ENCODE measurements at places on chromosomes 2 and 18. TPM values are rescaled to one million over a fixed set of nuclear protein-coding genes. Genes with fewer than 3 reads are reported as not detected.

DNA sequence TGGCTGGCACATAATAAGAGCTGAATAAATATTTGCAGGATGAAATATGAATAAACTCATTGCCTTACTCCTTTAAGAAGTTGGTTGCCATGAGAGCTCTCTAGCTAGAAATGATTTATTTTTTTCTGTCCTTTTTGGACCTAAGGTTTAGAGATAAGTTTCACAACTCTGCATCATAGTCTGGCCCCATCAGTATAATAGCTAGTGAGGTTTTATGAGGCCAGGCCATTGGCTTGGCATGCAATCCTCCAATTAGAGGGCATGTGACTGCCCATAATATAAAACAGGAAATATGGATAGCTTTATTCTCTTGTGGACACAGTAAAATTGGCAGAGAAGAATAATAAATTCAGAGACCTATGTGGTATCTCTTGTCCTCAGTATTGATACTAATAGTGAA lies 26.2 kb upstream of the INSIG2 start:
- no peak for DNase-seq

DNA sequence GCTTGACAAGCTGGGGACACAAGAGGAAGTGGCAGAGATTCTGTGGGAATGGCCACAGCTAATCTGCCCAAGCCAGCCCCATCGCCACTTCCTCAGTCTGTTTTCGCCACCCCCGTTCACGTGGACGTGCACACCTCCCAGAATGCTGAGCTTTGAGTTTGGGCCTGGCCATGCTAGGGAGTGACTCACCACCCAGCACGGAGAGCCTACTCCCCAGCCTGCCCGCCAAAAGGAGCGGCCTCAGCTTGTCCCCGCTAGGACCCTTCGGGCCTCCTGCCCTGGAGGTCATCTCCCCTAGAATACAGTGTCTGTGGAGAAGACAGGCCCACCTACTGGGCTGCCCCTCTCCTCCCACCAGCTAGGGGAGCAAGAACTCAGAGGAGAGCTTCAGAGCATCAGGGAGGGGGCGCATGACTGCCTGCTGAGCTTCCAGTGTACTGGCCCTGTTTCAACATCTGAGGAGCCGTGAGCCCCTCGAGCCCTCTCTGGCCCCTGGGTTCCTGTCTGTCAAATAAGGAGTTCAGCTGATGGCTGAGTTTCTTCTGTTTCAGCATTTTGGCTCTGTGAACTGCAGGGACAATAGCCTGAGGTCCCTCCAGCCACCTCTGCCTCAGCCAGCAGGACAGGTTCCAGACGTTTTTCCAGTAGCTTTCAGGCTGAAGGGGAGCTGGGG lies 5.1 kb downstream of the SLC35F6 start:
- DNase-seq: peak; percentile 66

DNA sequence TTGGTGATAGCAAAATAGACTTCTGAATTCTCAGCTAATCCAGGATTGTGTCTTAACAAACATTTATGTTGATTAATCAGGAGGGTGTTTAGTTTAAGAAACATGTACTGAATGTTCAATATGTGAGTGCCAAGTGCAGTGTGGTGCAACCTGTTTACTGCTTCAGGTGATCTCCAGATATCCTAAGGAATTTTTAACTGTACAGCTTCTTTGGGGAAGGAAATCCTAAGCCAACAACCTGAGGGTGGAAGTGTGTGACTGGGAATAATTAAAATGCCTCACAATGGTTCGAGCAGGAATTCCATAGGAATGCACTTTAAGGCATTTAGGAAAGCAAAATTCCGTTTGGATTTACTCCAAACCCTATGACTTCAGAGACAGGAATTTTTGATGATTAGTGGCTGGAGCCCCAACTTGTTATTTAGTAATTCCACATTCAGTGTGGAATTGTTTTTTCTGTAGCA lies 16.4 kb downstream of the CRIM1 start:
- DNase-seq: no peak

DNA sequence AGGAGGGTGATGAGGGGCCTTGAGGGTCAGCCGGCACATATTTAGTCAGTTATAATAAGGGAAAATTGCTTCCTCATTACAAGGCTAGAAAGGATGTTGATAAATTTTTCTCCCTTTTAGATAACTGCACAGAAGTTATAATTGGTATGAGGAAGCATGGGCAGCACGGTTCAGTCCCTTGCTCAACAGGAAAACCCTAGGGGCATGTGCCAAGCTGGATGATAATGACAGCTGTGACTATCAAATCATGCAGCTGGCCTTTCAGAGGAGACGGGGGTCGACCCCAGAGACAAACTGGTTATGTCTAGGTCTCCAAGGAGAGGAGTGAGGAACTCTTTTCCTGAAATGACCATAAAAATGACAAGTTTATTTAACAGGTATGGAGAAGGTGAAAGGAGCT lies 448.1 kb upstream of the VRK2 start:
- no peak for DNase-seq

DNA sequence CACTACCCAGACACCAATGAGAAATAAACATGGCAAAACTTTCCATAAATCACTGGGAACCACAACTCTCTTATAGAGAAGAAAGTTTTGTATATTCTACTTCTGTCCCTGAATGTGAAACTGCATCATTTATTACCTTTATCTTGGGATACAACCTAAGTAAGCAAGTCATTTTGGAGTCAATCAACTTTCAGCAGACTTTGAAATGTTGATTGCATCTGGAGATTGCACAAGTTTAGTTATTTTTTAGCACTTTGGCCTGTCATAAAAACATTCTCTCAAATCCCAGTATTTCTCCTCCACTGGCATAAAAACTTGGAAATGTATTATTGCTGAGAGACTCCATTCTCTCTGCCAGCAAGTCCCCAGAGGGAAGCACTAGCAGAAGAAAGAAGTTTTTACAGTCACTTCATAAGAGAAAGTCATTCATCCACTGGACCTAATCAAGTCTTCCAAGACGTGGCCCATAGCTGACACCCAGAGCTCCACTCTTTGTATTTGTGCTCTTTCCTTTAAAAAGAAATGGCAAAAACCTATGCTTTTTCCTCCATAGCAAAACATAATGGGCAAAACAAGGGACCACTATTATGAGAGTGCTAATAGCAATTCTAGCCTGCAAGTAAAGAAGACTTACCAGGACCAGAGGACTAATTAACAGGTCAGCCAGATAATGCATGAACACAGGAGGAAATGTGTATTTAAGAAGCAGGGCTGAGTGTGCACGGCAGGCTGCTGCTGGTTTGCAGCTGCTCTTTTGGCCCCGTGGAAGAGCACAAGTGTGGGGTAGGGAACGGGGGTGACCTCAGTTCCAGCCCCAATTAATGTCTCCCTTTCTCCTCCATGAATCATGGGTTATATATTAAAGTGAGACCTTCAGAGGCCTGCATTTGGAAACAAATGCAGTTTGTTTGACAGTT lies 171.5 kb downstream of the INO80D start:
- DNase-seq: no peak

- DNase-seq: no peak
Measured at GRCh38 chr2:10073706-10074105, 6.5 kb downstream of the CYS1 start.

- no peak for DNase-seq
Measured at GRCh38 chr2:159895258-159896065, 97.5 kb upstream of the CD302 start.

DNA sequence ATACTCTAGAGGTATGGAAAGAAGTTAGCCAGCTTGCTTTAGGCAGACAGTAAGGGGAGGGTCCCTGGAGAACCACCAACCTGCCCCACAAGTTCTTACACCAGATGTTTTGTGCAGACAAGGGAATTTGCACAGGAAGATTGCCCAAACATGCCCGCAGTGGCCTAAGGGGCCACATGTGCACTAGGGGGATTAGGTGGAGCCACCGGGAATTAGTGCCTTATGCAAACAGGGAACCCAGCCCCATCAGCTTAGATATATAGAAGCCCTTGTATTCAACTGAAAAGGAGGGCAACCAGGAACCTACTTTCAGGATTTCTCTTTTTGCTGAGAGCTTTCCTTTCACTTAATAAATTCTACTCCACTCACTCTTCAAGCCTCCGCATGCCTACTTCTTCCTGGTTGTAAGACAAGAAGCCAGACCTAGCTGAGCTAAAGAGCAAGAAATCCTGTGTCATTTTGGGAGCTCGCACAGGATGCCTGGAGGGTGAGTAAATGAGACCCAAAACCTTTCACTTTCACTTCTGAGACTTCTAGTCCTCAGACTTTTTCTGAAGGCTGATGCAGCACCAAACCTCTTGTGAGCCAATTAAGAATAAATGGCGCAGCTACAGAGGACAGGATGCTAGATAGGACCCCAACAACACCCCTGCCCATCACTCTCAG lies 146.3 kb downstream of the GCA start:
- DNase-seq: no peak

GRCh38 chr2:111148225-111148873 lies 27.6 kb downstream of the BCL2L11 start:
- DNase-seq: no peak

DNA sequence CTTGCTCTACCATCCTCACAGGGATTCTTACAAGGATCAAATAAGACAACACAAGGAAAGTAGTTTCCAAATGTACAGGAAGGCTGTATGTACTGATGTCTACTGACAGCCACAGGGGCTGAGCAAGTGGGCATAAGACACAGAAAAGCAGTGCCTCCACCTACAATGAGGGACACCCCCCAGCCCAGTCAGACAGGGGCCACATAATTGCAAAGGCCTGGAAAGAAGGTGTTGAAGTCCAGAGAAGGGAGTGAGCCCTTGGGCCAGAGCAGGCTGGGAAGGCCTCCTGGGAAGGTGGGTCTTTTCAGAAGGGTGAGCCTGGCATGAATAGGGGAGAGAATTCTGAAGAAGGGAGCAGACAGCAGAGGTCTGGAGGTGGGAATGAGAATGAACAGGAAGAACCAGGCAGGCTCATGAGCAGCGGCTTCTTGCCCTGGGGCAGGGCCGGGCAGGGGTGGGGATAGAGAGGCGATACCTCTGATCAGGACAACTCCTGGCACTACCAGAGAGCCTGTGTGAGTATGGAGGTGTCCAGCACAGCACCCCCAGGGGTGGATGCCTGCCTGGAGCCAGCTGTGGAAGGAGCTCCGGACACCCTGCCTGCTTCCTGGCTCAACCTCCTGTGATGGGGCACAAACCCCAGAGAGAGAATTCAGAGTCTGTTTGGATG lies 30.1 kb downstream of the HS1BP3 start:
- no peak for DNase-seq

GRCh38 chr18:51171625-51172259 lies 25.7 kb downstream of the MEX3C start:
- DNase-seq: no peak

- no peak for DNase-seq
Measured at GRCh38 chr2:124081154-124081716, 56.1 kb downstream of the CNTNAP5 start.

- no peak for DNase-seq
Measured at GRCh38 chr2:35503311-35503710, 852.3 kb upstream of the CRIM1 start.

DNA sequence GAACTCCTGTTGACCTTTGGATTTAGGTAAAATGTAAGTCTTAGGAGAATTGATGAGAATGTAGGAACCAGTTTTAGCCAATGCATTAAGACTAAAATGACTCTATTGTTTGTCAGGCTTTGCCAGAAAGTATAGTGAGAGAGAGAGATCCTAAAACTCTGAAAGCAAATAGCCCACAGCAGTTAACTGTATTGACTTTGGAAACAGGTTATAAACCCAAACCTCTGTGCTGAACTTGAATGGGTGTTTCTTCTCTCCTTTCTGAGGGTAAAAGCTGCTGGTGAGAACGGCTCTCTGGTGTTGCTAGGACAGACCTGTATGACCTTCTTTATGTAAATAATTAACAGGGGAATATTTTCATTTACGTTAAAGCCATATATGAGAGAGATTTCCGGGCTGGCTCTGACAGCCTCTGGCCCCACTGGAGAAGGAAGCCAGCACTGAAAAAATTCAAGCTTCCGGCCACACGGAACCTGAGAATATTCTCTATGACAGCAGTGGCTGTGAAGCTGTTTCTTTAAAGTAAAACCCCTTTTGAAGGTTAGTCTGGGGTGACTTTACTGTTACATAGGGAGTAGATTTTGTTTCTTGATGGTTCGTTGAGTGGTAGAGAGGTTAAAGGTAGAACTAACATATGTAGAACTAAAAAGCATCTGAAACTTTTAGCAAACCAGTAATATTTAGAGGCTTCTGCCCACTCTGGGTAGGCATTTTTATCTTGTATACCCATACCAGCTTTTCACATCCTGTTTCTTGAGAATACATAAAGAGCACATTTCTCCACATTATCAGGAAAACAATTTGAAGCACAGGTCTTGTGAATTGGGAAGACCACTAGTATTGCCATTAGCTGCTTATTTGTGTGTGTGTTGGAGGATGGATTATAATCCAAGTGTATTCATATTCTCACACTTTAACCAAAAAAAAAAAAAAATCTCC lies 123.8 kb downstream of the SPTBN1 start:
- DNase-seq: no peak

DNA sequence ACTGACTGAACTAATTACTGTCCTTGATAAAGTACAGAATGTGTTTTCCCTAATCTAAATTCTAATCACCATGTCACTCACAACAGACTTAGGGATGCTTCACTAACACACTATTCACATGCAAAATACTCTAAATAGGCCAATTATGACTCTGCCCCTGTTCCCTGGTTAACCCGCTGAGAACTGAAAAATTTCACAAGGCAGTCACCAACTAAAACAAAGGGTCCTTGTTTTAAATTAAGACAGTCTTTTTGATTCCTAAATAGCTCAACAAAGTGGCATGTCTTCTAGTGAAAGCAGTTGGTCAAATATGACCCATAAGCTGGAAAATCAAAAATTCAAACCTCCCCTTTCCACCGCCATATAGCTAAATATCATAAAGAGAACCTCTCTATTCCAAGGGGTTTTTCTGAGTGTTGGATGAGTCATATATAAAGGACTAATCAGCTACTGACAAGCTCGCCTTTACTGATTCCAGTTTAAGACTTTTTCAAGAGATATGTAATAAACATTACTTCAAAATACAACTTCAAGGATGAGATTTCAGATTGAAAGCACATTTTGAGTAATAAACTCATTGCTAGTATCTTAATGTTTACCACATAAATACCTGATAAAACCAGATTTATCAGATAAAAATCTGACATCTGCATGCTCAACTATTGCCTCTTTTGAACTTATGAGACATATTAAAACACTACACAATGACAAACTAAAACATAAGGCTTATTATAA lies 235.8 kb downstream of the TCF4 start:
- no peak for DNase-seq

GRCh38 chr2:46460241-46460921 lies 19.0 kb upstream of the TMEM247 start:
- peak; percentile 69 for DNase-seq

- no peak for DNase-seq
Measured at GRCh38 chr18:6505498-6505875, 90.8 kb upstream of the L3MBTL4 start.

GRCh38 chr2:160381425-160381951 lies 112.1 kb downstream of the RBMS1 start:
- DNase-seq: no peak

GRCh38 chr2:179809606-179810005 lies 51.8 kb downstream of the ZNF385B start:
- no peak for DNase-seq

The EIF5B gene
- polyA plus RNA-seq: 176 TPM

The CCNT2 gene
- 4.7 TPM for polyA plus RNA-seq

The CYP27A1 gene
- 9.1 TPM for polyA plus RNA-seq

The HMSD gene
- not detected for polyA plus RNA-seq

The LIPG gene
- 3.1 TPM for polyA plus RNA-seq

The TMEM237 gene
- polyA plus RNA-seq: 9.0 TPM

The SLC9A4 gene
- not detected for polyA plus RNA-seq

The PRKAG3 gene
- polyA plus RNA-seq: 0.03 TPM

The COPS9 gene
- polyA plus RNA-seq: 495 TPM
